ENCODE measurements at places on chromosomes 12 and 14.

DNA sequence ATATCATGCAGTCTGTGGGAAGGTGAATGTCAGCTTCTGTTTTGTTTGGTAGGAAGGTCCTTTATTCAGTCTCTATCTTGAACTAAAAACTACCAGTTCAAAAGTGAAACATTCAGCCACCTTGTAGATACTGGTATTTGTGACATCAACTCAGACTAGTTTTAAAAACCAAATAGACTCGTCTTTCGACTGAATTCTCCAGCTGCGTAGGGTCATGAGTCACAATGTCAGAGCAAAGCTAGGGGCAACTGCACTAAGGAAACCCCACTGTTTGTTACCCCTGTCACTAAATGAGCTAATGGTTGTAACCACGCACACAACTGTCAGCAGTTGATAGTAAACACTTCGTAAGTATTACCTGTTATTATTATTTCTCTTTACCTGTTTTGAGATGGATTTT lies 144.6 kb downstream of the PRIMA1 start:
- no peaks in the 10 kb centered on the region for H3K36me3 ChIP-seq
- no peak overlapping the region for H3K27ac ChIP-seq

DNA sequence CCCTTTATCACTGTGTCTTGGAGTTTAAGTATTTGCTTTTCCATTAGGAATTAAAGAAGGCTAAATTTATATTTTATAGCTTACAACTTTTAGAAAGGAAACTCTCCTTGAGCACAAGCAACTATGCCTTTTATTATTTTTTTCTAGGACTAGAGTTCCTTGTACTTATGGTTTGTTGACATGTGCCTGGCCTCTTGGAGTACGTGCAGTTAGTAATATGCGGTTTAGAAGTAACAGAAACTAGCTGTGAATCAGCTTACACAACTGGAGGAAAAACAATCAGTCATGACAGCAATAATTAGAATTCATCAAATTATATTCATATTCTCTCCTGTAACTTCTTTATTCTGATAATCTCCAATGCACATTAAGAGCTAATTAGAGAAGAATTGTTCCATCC lies 428.7 kb downstream of the AEBP2 start:
- DNase-seq: no peak
- H3K27me3 ChIP-seq: no peaks in the 10 kb centered on the region
- H3K4me1 ChIP-seq: peaks cover 5% of the 10 kb centered on the region
- H3K4me3 ChIP-seq: no peak overlapping the region

DNA sequence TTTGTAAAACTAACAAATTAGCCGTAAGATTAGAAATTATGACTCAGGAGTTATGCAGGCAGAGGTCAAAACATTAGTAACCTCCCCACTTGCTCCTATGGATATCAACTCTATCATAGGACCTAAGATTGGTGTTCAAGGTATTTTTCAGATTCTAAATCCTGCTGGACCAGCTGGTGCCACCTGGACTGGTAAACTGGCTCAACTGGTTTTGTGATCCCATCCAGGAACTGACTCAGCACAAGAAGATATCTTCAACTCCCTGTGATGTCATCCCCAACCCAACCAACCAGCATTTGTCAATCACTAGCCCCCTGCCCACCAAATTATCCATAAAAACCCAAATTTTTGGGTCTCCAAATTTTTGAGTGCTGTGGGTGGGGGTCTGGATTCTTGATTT lies 98.1 kb upstream of the OR4E1 start:
- H3K36me3 ChIP-seq: no peaks in the 10 kb centered on the region
- H3K4me3 ChIP-seq: no peak overlapping the region
- no peak for DNase-seq
- H3K27ac ChIP-seq: no peak overlapping the region
- peaks cover 11% of the 10 kb centered on the region for H3K27me3 ChIP-seq

DNA sequence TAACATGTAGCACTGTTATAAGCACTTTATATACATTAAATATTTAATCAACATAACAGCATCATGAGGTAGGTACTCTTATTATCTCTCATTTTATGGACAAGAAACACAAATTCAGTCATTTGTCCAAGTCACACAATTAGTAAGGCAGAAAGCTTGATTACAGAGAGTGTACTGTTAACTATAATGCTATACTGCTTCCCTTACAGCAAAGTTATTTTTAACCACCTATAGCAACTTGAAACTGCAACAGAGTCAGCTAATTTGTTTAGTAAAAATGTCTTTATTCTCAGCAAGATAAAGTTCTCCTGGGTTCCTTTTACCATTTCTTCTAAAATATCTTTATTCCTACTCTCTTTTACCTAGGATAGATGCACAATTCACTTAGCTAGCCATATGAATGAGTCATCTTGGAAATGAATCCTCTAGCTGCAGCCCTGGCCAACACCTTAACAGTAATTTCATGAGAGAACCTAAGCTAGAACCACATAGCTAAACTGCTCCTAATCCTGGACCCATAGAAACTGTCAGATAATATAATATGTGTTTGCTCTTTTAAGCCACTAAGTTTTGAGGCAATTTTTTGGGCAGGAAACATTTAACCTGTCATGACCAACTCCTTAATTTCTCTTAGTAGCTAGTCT lies 90.2 kb upstream of the HECTD1 start:
- peaks cover 2% of the 10 kb centered on the region for H3K36me3 ChIP-seq
- H3K4me1 ChIP-seq: no peaks in the 10 kb centered on the region
- H3K27me3 ChIP-seq: no peaks in the 10 kb centered on the region

GRCh38 chr14:73725116-73726024 lies 11.2 kb upstream of the PNMA1 start:
- no peak for DNase-seq
- peaks cover 41% of the 10 kb centered on the region for H3K4me1 ChIP-seq
- no peaks in the 10 kb centered on the region for H3K27me3 ChIP-seq
- H3K36me3 ChIP-seq: peaks cover 47% of the 10 kb centered on the region
- no peak overlapping the region for H3K4me3 ChIP-seq

GRCh38 chr14:101288436-101289229 lies 272.7 kb upstream of the DIO3 start:
- H3K27me3 ChIP-seq: peaks cover 45% of the 10 kb centered on the region
- H3K27ac ChIP-seq: no peak overlapping the region
- H3K4me1 ChIP-seq: no peaks in the 10 kb centered on the region
- no peak for DNase-seq

DNA sequence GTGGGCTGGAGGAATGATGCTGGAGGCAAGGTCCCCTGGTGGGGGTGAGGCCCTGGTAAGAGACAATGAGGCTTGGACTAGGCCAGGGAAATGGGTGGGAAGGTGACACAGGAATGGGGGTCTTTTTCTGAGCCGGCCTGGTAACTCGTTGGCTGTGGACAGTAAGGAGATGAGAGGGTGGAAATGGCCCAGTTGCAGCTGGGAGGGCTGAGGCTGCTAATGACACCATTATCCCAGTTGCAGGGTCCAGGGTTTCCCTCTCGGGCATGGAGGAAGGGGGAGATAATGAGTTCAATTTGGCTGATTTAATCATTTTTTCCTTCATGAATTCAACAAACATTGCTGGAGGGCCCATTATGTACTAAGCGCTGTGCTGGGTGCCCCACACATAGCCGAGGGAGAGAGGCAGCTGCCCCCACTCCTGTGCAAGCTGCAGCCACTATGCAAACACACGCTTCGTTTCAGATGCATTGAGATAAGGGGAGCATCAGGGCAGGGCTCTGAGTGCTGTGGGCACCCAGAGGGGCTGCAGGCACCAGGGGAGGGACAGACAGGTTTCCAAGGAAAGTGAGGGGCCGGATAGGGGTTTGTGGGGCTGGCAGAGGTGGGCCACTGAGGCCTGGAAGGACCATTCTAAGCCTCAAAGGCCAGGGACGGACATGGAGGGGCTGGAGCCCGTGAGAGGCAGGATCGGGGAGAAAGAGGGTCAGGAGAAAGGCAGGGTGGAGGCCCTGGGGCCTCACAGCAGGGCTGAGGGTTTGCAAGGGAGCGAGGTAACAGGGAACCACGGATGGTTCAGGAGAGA lies 43.2 kb upstream of the MEG3 start:
- H3K4me1 ChIP-seq: no peaks in the 10 kb centered on the region
- no peak overlapping the region for H3K4me3 ChIP-seq
- no peak overlapping the region for H3K27ac ChIP-seq
- H3K36me3 ChIP-seq: no peaks in the 10 kb centered on the region
- H3K27me3 ChIP-seq: no peaks in the 10 kb centered on the region

- H3K4me1 ChIP-seq: no peaks in the 10 kb centered on the region
- no peak for DNase-seq
- no peak overlapping the region for H3K27ac ChIP-seq
- H3K27me3 ChIP-seq: no peaks in the 10 kb centered on the region
- peak overlapping the region; percentile 44 for H3K4me3 ChIP-seq
These were observed 76.4 kb upstream of the TMEM132C start for GRCh38 chr12:128190614-128191013.

DNA sequence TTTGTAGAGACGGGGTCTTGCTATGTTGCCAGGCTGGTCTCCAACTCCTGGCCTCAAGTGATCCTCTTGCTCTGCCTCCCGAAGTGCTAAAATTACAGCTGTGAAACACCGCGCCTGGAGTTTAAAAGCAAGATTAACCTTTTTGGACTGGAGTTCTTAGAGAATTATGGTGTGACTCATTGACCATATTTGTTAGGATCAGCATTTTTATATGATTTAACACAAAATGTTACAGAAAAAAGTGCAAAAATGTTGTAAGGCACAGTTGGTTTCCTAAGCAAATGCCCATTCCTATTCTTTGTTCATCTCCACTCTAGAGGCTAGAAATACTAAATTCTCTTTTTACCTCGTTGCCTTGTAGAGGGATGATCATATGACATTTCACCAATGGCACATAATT lies 27.6 kb downstream of the SLC35E3 start:
- peaks cover 4% of the 10 kb centered on the region for H3K36me3 ChIP-seq
- H3K27ac ChIP-seq: no peak overlapping the region

DNA sequence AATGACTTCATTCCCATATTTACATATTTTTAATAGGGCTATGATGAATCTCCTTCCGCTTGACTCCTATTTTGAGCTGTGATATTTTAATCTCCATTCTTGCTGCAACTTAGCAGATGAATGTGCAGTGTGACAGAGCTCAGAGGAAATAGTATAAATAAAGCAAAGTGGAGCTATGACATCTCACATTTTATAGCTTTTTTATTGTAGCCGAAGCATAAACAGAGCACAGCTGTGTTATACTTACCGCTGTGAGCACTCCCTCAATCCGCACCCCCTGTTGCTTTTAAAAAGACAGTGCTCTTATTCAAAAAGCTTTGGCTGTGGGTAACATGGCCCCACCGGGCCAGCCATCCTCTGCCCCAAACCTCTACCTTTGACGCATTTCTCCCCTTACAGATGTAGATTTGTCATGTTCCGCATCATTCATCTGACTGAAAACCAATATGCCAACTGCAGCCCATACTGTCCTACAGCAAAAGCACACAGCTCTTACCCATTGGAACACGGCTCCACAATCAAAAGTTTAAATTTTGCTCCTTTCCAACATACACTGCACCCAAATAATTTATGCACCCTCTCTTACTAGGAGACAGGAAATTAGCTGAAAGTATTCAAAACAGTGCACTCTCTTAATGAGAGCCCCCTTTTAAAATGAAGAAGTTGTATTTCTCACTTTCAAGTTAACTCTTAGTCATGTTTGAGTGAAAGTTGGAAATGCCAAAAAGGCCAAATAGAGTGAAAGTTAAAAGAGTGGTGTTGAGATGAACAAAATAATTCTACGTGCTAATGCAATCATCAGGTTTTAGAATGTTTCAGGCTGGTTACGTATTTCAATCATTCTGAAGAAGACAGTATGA lies 429.3 kb upstream of the SOX5 start:
- no peak for DNase-seq
- no peaks in the 10 kb centered on the region for H3K27me3 ChIP-seq
- no peak overlapping the region for H3K27ac ChIP-seq
- no peaks in the 10 kb centered on the region for H3K4me1 ChIP-seq

DNA sequence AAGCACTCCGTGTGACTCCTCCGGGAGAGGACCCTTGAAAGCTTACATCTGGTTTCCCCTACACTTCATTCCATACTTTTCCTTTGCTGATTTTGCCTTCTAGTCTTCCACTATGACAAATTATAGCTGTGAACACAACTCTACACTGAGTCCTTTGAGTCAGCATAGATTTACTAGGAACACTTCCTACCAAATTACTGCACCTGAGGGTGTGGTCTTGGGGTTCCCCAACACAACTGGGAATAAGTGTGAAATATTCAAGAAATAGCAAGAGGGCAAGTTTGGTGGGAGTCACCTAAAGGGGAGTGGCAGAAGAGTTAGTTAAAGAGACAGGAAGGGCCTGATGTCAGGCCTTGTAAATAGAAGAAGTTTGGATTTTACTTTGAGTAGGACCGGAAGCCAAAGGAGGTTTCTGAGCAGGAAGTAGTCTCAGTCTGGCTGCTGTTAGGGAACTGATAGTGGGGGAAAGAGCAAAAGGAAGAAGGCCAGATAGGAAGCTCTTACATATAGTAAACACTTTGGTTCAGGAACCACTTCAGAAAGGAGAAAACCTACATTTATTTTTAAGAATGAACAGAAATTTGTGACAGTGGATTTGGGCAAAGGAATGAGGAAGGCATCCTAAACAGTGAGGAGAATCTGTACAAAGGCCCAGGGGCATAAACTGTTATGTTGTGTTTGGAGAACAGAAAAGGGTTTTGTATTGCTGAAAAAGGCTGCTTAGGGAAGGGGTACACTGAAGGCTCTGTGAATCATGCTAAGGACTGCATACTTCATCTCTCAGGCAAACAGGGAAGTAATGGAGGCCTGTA lies 14.2 kb downstream of the SEL1L start:
- DNase-seq: no peak
- H3K4me1 ChIP-seq: peaks cover 28% of the 10 kb centered on the region
- peak overlapping the region; percentile 84 for H3K27ac ChIP-seq
- H3K36me3 ChIP-seq: peaks cover 41% of the 10 kb centered on the region

DNA sequence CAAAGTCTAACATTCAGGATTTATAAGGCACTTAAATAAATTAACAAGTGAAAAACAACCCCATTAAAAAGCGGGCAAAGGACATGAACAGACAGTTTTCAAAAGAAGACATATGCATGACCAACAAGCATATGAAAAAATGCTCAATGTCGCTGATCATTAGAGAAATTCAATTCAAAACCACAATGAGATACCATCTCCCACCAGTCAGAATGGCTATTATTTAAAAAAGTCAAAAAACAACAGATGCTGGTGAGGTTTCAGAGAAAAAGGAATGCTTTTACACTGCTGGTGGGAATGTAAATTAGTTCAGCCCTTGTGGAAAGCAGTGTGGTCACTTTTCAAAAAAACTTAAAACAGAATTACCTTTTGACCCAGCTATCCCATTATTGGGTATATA lies 60.7 kb upstream of the BDKRB2 start:
- no peaks in the 10 kb centered on the region for H3K4me1 ChIP-seq
- DNase-seq: no peak
- no peaks in the 10 kb centered on the region for H3K36me3 ChIP-seq
- H3K4me3 ChIP-seq: no peak overlapping the region
- H3K27me3 ChIP-seq: peaks cover 8% of the 10 kb centered on the region
- H3K27ac ChIP-seq: no peak overlapping the region
